Dermis microvascular lymphatic vessel endothelial cell (primary cell): ENCODE measurements at places on chromosomes 3 and 15.

DNA sequence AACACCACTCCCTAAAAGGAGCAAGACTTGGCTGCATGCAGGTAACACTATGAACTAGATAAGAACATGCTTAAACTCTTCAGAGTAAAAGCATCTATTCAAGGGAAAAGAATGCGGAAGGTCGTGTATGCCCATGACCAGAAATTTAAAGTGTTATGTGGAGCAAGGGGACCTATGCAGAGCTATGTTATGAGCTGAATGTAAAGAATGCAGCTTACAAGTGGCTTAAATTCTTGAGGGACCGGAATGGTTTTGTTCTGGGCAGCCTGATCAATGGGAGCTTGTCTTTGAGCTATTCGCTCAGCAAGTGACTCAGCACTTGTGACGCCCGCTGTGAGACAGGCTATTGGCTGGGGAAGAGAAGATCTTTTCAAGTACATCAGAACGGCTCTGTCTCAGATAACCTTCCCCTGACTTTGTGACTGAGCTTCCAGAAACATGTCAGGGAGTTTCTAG, 367.5 kb upstream of the THBS1 start:
- no peak for DNase-seq

GRCh38 chr3:125313060-125313635, 62.0 kb downstream of the ZNF148 start:
- DNase-seq = peak; percentile 23

- no peak for DNase-seq
These were observed 17.9 kb downstream of the RIOX2 start for GRCh38 chr3:97954228-97954827.

DNA sequence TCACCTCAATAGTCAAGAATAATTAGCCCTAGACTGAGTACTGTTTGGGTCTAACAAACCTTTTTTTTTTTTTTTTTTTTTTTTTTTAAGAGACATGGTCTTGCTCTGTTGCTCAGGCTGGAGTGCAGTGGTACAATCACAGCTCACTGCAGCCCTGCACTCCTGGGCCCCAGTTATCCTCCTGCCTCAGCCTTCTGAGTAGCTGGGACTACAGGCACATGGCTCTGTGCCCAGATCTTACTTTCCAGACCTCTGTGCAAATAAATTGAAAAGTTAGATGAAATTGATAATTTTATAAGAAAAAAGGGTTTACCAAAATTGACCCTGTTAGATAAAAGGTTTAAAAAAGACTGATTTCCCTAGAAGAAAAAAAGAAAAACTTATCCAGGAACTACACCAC, 79.0 kb downstream of the NR2E3 start:
- no peak for DNase-seq

- peak; percentile 14 for DNase-seq
These were observed 5.2 kb upstream of the YEATS2 start for GRCh38 chr3:183692436-183692835.

GRCh38 chr3:140394488-140395133, 283.3 kb upstream of the TRIM42 start:
- DNase-seq = no peak

DNA sequence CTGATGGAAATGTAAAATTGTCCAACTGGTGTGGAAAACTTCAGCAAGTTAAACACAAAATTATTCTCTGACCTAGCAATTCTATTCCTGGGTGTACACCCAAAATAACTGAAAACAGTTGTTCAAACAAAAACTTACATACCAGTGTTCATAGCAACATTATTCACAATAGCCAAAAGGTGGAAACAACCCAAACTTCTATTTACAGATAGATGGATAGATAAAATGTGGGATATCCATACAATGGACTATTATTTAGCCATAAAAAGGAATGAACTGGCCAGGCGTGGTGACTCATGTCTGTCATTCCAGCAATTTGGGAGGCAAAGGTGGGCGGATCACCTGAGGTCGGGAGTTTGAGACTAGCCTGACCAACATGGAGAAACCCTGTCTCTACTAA, 6.9 kb upstream of the VWA5B2 start:
- no peak for DNase-seq

GRCh38 chr3:83460052-83460451, 1498.7 kb upstream of the CADM2 start:
- DNase-seq = no peak

DNA sequence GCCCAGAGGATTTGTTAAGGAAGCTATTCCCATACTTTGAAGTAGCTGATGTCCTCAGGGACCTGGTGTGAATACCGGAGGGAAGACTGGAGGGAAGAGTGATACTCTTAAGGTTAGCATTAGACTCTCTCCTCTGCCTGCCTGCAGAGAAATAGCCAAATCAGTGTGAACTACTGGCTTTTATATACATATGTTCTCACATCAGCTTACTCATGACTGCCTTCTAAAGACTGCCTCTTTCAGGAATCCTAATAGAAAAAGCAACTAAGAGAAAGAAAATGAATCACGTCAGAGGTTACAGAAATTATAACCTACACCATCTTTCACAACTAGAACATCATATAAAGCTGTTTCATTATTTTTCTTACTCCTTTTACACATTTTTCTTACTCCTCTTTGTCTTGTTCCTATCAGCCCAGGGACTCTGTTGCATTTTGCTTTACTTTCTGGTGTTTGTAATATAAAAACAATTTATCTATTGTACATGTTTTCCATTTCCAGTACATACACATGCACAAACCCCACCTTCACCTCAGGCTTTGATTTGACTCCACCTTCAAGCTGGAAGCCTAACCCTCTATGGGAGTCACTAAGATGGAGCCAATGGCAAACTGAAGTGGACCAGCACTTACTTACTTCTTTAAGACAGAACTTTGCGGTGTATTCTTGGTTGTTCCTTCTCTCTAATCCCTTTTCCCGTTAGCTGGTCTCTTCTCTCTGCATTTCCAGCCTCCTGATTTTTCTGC, 257.7 kb upstream of the UBE2E1 start:
- DNase-seq = no peak

- no peak for DNase-seq
These were observed 112.7 kb upstream of the PRR23C start for GRCh38 chr3:139157161-139157932.

GRCh38 chr3:46672349-46672695, 21.2 kb downstream of the ALS2CL start:
- DNase-seq = no peak

DNA sequence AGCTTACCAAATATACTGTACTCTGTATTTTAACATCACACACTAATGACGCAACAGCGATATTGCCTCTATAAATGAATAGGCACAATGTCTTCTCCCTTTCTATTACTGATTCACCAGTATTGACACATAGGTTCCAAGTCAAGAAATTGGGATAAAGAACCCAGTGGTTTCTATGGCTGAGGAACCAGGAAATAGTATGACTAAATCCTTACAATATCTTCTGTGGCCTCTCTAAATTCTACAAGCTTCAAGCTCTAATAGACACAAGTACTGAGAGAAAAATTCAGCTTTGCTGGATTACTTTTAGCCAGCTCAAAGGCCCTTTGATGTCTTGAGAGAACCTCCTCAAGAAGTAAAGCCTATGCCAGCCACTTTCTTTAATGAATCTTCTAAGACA, 162.5 kb downstream of the DPH6 start:
- no peak for DNase-seq

- DNase-seq = no peak
These were observed 39.1 kb downstream of the ABTB1 start for GRCh38 chr3:127711896-127712295.

DNA sequence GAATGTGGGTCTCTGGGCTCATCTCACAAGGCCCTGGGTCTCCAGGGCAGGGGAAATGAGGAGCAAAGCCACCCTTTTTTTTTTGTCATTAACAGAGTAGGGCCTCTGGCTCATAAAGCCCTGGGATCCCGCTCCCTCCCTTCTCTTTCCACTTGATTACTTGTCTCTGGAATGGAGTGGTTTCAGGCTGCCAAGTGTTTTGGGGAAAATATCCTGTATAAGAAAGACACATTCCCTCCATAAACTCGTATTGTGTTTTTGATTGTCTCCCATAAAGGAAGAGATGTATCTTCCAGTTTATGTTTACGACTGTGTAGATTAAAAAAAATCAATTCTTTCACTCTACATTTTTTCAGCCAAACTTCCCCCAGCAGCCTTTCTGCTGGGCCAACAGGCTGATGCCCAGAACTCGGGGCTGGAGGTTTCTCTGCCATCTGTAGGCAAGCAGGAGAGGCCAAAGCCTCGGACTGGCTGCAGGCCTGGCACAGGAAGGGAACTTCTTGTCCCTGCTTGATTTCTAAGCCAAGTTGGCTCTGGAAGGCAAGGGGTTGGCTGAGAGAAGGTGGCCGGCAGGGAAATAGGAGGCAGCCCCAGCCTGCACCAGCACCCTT, 49.4 kb upstream of the INSYN1 start:
- no peak for DNase-seq

DNA sequence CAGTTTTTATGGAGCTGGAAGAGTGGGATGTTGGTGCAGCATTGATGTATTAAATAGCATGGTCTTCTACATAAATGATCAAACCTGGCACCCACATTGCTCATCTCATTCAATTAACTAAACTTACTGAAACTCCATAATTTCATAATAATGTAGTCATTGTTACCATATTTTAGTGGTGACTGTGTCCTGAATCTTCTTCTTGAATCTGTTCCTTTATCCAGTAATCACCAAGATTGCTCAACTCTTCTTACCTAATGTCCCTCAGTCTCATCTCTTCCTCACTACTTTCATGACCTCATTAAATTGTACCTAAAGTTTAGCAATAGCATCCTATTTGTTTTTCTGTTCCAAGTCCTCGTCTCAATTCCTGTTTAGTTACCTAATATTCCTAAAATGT, 69.8 kb downstream of the FGF7 start:
- DNase-seq = no peak

DNA sequence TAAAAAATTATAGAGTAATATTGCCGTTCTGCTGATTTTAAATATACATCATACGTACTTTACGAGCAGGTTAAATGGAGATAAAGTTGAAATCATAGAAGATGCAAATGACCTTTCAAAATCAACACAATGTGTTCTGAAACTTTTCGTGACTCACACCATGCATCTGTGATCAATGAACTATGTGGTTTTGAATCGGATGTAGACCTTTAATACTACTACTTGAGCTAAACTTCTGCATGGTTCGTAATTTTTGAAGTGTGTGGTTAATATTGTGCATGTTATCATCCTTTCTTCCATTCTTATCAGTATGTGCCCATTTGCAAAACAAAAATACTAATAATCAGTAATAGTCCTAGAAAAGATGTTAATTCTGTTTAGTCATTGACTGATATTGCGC, 58.9 kb downstream of the GASK1A start:
- no peak for DNase-seq

GRCh38 chr3:144114767-144115166, 143.1 kb downstream of the DIPK2A start:
- DNase-seq = no peak

- no peak for DNase-seq
These were observed 90.5 kb upstream of the PLCL2 start for GRCh38 chr3:16794257-16794656.

DNA sequence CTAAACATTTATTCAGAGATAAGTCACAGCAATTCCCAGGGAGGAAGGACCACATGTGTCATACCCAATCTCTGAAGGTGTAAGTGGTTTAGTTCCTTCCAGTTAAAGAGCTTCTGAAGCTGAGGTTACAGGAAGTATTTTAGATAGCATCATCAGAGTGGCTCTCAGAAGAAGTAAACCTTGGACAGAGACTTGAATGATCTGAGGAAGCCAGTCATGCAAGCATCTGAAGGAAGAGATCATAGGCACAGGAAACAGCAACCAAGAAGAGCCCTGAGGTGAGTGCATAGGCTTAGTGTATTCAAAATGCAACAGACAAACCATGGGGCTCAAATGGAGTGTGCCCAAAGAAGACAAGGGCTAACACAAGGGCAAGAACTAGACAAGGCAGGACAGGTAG, 210.3 kb downstream of the ULK4 start:
- no peak for DNase-seq

- DNase-seq = peak; percentile 84
These were observed at the start of gene DUT for GRCh38 chr15:48330855-48331795. Gene DUT (plus strand): TSS chr15:48331429. CDS start chr15:48331516, 87 bp downstream.

- no peak for DNase-seq
These were observed 205.4 kb downstream of the EPHB1 start for GRCh38 chr3:135000465-135000864.

GRCh38 chr15:68585574-68586273, 6.9 kb downstream of the CORO2B start:
- no peak for DNase-seq

DNA sequence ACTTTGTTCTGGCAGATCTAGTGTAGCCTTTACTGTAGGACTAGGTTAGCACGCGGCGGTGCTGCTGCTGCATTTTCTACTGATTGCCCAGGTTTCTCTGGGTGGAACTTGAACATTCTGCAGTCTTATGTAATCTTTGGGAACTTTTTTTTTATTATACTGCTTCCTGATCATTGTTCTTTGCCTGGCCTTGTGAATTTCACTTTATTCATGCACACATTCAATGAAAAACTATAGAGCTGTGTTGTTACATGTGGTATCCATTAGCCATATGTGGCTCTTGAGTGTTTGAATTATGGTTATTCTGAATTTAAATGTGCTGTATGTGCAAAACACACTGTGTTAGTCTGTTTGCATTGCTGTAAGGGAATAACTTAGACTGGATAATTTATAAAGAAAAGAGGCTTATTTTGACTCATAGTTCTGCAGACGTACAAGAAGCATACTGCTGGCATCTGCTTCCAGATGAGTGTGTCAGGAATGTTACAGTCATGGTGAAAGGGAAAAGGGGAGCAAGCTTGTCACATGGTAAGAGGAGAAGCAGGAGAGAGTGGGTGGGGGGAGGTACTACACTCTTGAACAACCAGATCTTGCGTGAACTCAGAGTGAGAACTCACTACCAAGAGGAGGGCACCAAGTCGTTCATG, 26.5 kb downstream of the MEF2A start:
- no peak for DNase-seq

DNA sequence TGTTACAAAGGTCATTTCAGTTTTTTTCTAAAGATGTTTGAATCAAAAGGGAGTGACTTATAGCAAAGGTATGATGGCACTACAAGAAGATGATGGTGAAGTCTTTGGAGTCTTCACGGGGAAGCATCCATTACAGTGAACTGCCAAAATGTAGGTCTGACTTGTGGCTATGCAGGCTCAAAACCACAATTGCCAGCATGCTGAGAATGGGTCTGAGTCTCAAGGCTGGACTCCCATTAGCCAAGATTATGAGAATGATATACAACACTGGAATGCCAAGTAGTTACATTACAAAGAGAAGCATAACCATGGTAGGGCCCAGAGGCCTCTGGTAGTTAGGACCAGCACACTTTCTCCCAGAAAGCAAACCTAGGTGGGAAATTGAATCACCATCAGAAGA, 194.2 kb downstream of the MTHFS start:
- DNase-seq = no peak

GRCh38 chr3:69205385-69205784, 83.0 kb upstream of the LMOD3 start:
- DNase-seq = no peak

DNA sequence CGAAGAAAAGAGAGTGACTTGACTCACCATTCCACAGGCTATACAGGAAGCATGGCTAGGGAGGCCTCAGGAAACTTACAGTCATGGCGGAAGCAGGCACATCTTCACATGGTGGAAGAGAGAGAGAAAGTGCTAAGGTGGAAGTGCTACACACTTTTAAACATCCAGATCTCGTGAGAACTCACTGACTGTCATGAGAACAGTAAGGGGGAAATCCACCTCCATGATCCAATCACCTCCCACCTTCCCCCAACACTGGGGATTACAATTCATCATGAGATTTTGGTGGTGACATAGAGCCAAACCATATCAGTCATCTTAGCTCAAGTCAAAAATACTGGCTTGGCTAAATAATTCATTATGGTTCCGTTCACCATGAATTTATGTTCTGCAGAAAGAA, 45.3 kb upstream of the NEDD4 start:
- no peak for DNase-seq

GRCh38 chr3:196055683-196056270, 26.1 kb downstream of the TFRC start:
- DNase-seq = no peak

GRCh38 chr15:68704496-68705021, 116.1 kb downstream of the ANP32A start:
- no peak for DNase-seq
